NCI-H1436 (cell line): ENCODE measurements at places on chromosomes 11 and 22.

- DNase-seq, result no peak
Observed at GRCh38 chr11:125416981-125417935, 78.8 kb downstream of the FEZ1 start.

GRCh38 chr11:103596315-103596714, 440.1 kb upstream of the DDI1 start:
- DNase-seq, result no peak

GRCh38 chr22:50522806-50523438, 2.5 kb downstream of the SCO2 start:
- no peak for DNase-seq

DNA sequence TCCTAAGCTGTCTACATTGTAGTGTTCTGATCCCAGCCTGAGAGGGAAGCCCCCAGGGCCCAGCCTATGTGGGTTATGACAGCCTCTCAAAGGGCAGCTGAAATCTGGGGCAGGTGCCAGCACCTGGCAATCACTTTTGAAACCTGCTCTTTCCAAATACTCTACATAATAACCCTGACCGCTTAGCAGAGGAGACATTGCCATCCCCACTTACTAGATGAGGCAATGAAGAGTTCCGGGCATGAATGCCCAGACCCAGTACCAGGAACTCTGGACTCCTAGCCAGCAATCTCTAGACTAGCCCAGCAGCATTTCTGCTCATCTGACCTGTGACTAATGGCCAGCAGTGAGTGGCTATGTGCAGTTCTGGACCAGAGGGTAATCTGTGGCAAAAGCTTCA, 412.4 kb upstream of the CADM1 start:
- peak; percentile 69 for DNase-seq

DNA sequence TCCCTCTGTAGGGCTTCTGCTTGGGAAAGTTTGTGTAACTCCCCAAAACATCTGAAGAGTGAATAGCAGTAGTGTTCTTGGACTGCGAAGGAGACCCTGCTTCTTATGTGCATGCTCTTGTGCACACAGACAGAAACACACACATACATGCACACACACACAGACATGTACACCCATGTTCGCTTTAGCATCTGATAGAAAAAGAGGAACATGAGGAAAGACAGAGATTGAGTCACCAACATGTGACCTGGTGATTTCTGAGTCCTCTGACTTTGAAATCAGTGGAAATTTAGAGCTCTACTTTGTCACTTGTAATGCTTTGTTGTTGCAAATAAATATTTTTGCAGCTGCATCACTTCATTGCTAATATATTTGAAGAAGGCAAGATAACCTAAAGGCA, 23.8 kb downstream of the CD44 start:
- DNase-seq, result no peak

DNA sequence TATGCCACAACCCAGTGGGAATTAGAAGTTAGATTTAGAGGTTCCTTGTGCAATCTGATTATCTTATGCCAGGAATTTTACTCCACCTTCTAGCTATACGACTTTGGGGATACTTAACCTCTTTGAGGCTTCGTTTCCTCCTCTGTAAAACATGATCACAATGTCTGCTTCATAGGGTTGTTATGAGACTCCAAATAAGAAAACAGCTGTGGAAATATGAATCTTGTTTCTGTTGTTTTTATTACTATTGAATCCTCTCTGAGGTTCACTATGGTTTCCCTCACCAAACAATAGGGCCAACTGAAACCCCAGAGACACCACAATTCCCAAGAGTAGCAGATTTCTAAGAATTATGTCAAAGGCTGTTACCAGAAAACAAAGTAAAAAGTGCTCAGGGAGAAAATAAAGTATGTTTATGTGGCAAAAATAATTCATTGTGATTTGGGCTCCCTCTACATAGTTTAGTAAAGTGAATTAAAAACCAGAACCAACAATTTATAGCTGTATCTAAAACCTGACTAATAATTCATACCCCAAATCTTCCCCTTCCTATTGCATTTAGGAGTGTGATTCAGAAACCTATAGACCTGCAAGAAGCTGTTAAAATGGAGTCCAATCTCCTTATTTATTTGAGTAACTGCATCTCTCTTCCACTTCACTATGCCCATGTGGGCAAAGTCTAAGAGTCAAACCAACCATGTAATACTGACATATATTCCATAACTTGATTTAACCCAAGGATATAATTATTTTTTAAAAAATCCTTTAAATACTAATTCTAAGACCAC, 38.4 kb downstream of the AMBRA1 start:
- no peak for DNase-seq

GRCh38 chr11:90525962-90526361, 303.1 kb upstream of the CHORDC1 start:
- no peak for DNase-seq

- no peak for DNase-seq
Observed at GRCh38 chr22:28030473-28030872, 111.4 kb upstream of the PITPNB start.

DNA sequence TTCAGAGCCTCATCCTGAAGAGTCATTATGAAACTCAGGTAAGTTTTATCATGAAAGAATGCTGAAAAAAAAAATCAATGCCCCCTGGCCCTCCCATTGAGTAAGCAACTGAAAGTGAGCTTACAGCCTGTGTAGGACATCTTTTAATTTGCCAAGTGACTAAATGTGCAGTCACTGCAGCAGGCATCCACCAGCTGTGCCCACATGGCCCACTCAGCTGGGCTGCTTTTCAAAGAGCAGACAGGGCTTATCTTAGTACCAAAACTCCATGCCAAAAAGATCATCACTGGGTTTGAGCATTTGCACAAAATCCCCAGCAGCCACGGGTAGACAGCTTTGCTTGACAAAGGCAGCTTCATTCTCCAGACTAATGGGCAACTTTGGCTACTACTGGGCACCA, 709.7 kb downstream of the NTM start:
- no peak for DNase-seq

GRCh38 chr11:89065066-89065465, 716 bp downstream of the GRM5 start:
- no peak for DNase-seq

GRCh38 chr22:31504282-31504681, 7.9 kb downstream of the SFI1 start:
- DNase-seq, result no peak

DNA sequence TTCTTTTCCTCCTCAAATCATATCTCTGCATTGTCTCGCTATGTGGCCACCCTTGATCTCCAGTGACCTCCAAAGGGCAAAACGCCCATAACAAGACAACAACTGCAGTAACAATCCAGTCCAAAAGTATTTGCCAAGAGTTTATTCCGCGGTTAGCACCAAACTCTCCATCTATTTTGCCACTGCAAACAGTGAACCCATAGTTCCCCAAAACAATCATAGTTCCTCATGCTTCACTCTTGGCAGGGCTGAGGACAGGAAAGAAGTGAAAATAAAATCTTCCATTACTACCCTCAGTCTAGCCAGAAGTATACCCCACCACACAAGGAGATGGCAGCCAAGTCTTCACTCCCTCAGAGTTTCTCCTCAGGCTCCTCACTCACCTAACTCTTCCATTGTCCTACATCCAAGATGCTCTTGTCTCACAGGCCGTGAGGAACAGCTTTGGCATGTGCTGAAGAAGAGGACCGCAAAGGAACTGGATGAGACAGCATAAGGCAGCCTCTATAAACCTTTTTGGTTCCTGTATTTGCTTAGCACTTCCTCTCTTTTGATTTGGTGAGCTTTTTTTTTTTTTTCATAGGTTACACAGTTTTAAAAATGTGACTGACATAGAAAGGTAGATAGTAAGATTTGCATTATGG, at the start of gene LPXN:
Gene LPXN, minus strand, starts transcription at position 480 of the 644 bp plus-strand sequence. Its CDS starts 84 bp downstream, at position 396.
- DNase-seq, result no peak

DNA sequence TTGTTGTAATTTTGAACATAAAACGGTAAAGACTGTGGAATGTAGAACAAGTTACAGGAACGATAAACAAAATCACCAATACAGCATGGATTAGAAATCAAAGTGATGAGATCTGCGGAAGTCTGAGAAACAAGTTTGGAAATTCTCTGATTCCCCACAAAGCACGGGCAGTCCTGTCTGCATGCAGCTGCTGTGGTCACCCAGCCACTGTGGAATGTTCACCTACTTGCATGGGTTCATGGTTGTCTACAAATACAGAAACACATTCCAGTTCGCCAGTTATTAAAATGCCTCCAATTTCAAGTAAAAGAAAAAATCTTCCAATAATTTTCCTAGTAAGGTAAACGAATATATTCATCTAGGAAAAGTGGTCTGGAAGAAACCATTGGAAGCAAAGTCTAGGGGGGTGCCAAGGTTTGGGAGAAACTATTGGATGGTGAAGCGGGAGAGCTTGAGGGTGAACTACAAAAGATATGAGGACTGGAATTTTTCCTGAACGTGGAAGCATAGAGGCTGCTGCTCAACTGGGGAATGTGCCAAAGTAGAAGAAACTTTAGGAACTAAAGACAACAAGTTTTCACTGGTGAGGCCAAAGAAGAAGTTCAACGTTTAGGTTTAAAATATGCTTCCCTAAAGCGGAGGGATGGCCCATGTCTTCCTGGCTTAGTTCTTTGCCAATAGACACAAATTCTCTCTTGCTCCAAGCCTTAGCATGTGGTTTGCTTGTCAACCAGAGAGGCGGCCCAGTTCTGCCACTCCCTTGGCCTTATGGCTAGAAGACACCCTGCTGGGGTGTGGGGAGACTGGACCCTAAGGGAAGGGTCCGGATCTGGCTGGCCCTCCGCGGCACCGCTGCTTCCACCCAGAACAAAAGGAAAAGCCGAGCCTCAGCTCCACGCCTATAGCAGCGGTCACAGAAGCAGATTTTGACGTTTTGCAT, 70.2 kb downstream of the CTTN start:
- DNase-seq, result no peak

- DNase-seq, result no peak
Observed at GRCh38 chr22:31044262-31044861, 36.8 kb upstream of the SMTN start.

- no peak for DNase-seq
Observed at GRCh38 chr22:19675428-19675827, 38.9 kb upstream of the SEPTIN5 start.

DNA sequence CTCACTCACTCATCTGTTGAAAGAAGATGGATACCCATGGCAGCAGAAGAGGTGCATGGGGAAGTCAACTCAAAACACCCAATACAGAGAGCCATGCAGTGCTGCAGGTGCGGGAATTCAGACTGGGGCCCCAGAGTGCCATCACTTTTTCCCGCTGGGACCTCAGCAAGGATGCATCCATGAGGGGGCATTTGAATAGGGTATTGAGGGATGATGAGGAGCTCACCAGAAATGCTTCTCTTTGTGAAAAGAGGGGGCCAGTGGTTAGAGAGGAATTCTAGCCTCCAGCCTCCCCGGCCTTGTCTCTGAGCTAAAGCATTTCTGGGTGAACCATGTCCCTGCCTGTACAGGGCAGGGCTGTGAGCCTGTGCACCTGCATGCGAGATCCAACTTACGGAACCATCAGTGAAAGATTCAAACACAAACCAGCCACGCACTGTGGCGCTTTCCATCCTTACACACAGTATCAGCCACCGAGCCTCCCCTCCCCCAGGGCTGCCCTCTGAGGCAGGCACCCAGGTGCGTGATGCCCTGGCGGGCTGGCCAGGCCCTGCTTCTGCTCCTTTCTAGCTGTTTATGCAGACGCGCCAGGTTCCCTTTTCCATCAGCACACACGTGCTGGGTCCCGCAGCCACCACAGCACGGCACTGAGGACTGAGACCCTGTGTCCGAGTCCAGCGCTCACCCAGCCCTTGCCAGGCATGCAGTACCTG, 1177.2 kb downstream of the BRD1 start:
- no peak for DNase-seq

GRCh38 chr11:73939096-73939495, 11.7 kb upstream of the DNAJB13 start:
- DNase-seq, result no peak

DNA sequence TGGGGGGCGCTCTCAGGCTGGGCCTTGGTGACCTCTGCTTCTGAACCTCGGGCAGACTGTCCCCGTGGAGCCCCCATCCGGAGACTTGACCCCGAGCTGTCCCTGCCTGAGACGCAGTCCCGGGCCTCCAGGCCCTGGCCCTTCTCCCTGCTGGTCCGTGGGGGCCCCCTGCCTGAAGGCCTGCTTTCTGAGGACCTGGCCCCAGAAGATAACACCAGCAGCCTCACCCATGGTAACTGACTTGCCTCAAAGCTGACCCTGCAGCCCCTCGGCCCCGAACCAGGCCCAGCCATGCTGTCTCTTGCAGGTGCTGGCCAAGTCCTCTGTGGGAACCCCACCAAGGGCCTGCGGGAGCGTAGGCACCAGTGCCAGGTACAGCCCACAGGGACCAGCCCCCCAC, 8.9 kb downstream of the LMNTD2 start:
- DNase-seq, result no peak

- DNase-seq, result no peak
Observed at GRCh38 chr11:41206388-41206787, 253.1 kb downstream of the LRRC4C start.

DNA sequence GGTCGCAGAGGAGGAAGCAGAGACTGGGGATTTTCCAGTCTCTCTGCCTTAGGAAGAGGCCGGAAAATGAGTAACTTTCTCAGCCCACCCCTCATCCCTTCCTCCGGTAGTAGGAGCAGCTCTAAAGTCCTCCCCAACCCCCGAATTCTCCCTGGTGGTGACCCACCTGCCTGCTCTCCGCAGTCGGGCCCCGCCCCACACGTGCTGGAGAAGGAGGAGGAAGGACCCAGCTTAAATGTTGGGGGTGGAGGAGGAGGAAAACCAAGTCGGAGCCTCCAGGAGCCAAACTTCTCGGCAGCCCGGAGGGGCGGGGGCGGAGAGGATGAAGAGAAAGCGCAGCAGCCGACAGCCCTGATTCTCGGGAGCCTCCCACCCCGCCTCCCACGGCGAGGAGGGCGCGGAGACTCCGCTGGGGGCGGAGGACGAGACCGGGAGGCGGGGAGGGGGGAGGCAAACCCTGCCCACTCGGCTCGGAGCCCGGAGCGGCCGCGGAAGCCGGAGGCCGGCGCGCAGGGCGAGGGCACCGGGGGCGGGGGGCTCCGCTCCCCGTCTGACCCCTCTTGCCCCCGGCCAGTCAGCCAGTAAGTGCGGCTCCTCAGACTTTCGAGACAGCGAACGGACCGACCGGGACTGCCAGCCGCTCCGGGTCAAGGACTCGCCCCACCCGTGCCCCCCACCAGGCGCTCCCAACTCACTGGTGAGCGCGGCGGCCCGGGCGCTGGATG, at the start of gene TPBGL:
Gene TPBGL, plus strand, starts transcription at position 464 of the 725 bp plus-strand sequence. CDS start 276 bp downstream, outside the sequence.
- peak; percentile 23 for DNase-seq

- peak; percentile 41 for DNase-seq
Observed at GRCh38 chr11:37449146-37449545, 851.1 kb upstream of the RAG2 start.

DNA sequence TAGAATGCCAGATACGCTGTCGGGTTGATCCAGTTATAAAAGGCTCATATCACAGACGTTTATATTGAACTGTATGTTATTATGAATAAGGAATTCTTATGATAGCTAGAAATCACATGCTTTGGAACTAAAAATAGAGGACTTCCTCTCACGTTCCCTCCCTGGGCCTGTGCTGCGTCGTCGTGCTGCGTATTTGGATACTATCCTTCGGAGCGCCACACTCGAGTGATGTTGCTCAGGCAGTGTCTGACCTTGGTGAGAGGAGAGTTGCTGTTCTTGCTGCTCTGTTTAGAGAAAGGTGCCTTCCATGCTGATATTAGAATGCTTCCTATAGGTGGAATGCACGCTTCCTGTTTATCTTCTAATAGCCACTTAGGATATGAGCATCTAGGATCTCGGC, 20.2 kb upstream of the ST14 start:
- DNase-seq, result no peak
